ENCODE measurements at places on chromosomes 6 and 20. TPM values are rescaled to one million over a fixed set of nuclear protein-coding genes. Genes with fewer than 3 reads are reported as not detected.

- no peak for DNase-seq
Observed at GRCh38 chr6:151381722-151382121, 9.6 kb downstream of the ZBTB2 start.

Gene SCRT2
- total RNA-seq: not detected

DNA sequence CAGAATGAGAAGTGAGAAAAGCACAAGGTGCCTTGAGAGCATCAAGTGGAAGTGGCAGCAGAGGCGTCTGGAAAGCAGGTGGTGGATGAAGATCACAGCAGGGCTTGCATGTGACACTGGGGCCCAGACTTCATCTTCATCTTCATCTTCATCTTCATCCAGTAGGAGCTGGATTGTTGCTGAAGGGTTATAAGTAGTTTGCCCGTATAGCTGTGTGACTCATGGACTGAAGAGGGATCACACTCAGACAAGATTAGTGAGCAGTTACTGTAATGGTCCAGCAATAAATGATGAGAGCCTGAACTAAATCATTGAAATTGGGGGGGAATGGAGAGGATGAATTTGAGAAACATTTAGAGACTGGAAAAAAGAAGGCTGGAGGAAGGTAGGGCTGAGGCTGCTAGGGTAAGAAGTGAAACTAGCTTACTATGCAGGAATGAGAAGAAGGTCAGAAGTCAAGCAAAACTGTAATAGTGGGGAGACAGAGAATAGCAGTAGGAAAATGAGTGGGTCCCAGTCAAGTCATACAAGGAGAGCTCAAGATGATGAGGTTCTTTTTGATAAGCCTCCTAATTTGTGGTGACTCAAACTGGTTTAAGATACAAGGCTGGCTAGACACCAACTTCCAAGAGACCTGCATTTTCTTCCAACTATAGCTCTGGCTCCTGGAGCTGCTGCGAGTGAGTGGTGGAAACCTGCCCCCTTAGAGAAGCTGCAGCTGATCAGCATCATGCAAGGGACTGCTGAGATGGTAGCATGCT, 92.3 kb upstream of the BEND6 start:
- DNase-seq: no peak

Gene TRIM10
- 2.2 TPM for total RNA-seq

- no peak for DNase-seq
Observed at GRCh38 chr20:25669826-25670422, 26.7 kb downstream of the ZNF337 start.

- DNase-seq: peak; percentile 19
Observed at GRCh38 chr6:82441047-82441855, 77.6 kb downstream of the TPBG start.

- no peak for DNase-seq
Observed at GRCh38 chr20:57498425-57499400, 26.2 kb downstream of the CTCFL start.

- no peak for DNase-seq
Observed at GRCh38 chr20:49248879-49249665, 28.8 kb downstream of the ZNFX1 start.

Gene METTL24
- 3.6 TPM for total RNA-seq

- DNase-seq: no peak
Observed at GRCh38 chr20:44656448-44656847, 4.9 kb upstream of the ADA start.

DNA sequence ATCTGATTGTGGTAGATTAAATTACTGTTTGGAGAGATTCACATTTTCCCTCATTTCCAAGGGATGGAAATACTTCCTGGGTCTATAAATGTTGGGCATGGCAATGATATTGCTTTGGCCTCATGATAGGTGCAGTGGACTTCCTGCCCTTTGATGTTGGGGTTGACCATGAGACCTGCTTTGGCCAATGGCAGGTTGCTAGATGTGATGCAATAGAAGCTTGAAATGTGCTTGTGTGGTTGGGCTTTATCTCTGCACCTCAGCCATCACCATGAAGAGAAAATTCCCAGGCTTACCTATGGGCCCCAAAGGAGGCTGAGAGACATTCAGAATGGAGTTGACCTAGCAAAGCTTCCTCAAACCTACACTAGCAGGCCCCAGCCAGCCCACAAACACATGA, 69.4 kb downstream of the SLC22A3 start:
- DNase-seq: no peak

DNA sequence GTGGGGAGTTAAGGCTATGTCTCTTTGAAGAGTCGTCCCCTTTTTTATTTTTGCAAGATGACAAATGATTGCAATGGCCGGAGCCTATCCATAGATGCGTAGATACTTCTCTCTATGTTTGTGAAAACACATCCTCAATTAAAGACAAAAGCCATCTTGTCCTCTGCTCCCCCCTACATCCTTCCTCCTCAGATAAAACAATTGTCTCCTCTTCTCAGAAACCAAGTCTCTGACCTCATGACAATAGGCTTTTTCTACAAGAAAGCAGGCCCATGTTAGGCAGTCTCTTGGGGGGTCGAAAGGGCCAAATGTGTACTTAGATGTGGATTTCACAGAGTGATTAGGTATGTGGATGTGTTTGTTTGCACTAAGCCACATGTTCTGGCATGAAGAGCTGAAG, 51.1 kb upstream of the SSTR4 start:
- DNase-seq: no peak

Gene NUDT3
- total RNA-seq: 21.3 TPM

Gene EGFL8
- 17.2 TPM for total RNA-seq

DNA sequence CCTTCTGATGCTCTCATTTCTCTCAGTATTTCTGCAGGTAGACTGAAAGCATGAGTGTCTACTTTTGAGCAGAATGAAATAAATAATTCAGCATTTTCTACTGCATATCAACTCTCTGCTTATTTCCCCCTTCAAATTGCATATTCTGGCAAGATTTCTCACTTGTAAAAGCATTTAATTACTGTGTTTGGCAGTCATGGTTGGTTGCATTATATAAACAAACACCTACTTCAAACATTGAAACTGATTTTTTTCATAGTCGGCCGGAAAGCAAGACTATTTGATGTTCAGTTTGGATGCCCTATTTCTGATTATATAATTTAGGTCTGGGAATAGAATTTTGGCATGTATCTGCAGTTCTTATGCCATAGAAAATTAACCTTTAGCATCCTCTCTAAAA, 73.1 kb downstream of the PLEKHG1 start:
- no peak for DNase-seq

GRCh38 chr6:4125500-4125899, 9.9 kb downstream of the ECI2 start:
- no peak for DNase-seq

- no peak for DNase-seq
Observed at GRCh38 chr6:127956260-127956888, 55.5 kb upstream of the THEMIS start.

Gene CFAP206
- total RNA-seq: 0.49 TPM

DNA sequence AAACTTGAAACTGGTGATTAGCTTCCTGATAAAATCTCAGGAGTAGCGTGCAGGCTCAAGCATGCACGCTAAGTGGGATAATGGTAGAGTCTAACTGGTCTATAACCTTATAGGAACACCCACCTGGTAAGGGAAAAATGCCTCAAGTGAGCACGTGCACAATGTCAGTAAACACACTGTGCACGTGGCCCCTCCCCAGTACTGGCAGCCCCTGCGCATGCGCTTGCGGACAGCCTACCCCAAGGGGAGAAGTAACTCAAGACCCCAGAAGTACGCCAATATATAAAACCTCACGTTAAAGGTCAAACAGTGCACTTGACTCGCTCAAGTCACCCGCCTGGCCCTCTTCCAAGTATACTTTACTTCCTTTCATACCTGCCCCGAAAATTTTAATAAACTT, 23.1 kb upstream of the DOK5 start:
- no peak for DNase-seq

DNA sequence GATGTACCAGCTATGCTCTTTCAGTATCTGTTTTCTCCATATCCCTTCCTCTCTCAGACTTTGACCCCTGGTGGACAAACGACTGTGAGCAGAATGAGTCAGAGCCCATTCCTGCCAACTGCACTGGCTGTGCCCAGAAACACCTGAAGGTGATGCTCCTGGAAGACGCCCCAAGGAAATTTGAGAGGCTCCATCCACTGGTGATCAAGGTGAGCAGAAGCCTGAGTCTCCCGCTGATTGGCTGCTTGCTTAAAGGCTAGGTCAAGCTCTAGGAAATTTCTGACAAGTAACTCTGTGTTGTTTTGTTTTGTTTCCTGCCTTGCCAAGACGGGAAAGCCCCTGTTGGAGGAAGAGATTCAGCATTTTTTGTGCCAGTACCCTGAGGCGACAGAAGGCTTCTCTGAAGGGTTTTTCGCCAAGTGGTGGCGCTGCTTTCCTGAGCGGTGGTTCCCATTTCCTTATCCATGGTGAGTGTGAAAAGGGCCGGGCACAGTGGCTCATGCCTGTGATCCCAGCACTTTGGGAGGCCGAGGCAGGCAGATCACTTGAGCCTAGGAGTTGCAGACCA, 28.6 kb downstream of the C6orf89 start:
- DNase-seq: no peak

- DNase-seq: peak; percentile 35
Observed at GRCh38 chr6:3194535-3195419, 32.7 kb downstream of the TUBB2B start.

DNA sequence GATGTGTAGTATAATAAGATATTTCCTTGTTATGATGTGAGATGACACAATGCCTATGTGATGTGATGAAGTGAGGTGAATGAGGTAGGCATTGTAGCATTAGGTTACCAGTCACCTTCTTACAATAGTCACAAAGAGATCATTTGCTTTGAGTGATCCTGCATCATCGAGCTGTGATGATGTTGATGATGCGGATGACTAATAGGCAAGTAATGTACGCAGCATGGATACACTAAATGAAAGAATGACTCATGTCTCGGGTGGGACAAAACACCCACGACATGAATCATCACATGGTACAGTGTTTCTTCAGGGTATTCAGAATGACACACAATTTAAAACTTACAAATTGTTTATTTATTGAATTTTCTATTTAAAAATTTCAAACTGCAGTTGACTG, 806.3 kb upstream of the GJE1 start:
- no peak for DNase-seq

Gene SMIM28
- not detected for total RNA-seq

DNA sequence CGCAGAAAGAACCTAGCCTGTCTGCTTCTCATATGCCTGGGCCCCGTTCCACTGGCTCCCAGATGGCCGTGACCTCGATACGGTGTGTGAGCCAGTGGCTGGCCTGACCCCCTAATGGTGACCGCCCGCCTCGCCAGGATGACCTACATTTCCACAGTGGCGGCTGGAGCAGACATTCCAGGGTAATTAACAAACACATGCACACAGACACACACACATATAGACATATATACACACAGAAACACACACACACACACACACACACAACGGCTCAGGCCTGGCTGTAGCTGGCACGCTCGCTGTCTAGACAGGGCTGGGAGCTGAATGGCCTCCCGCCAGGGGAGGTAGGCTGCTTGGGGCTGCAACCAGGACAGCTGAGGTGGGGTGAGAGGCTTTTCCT, 227.1 kb downstream of the ANKRD60 start:
- no peak for DNase-seq

- DNase-seq: peak; percentile 88
Observed at GRCh38 chr6:112337209-112337638, 9.9 kb upstream of the RFPL4B start.

DNA sequence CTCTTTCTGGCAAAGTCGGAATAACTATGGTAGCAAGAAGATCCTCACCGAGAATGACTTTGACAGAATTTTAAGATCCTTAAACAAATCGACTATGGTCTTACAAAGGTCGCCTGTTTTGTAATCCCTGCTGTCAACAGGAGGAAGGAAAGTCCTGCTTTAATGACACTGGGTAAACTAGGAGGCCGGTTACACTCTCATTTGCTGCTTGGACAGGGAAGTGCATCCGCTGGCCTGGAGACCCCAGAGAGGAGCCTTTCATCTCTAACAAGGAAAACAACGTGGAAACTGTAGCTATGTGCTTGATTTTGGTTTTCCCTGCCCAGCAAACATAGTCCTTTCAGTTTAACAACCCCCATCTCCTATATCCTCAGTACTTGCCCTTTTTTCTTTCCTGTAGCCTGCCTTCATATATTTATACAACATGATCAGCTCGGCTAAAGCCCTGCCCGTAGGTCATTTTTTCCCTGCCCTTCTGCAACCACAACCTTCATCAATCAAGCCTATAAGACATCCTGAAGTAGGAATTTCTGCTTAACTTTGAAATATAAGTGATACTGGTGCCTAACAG, 97.2 kb upstream of the RIN2 start:
- DNase-seq: no peak

GRCh38 chr6:57209030-57209429, 13.1 kb downstream of the RAB23 start:
- DNase-seq: no peak

Gene RBBP9
- 11.7 TPM for total RNA-seq

DNA sequence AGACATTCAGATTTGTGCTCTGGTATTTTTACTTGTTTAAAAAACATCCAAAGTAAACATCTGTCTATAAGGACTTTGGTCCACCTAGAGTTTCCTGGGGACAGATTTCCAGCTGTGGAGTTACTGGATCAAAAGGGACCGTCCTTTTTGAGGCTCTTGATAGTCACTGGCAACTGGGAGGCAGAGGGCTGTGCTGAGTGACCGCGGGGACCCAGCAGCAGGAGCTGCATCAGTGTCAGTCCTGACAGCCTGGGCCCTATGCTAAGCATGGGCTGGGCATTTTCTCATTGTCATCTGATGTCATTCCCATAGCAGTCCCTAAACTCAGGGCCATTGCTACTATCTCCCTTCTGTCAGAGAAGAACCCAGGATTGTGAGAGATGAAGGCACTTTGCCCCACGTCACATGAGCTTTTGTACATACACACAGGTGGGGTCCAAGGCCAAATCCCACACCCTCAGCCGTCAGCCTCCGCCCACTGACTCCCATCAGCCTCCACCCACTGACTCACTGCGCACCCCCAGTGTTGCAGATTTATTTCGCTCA, 293.8 kb downstream of the TAF4 start:
- DNase-seq: no peak
